SJSA1 (cell line): ENCODE measurements at places on chromosomes 11 and 22.

DNA sequence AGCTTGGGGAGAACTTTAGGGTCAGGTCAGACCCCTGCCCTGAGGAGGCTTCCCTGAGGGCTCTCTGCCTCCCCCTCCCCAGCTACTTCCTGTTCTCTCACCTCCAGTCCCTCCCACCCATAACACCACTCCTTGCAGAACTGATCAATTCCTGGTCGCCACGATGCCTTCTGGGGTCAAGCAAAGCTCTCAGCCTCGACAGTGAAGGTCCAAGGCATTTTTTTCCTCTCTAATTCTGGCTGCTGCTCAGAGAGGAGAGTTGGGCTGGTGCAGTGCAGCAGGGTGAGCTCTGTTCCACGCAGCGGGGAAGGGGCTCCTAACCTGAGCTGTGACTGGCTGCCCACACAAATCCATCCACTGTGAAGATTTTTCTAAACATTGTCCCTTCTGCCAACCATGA, 628.4 kb downstream of the BRD1 start:
- no peaks in the 10 kb centered on the region for H3K4me1 ChIP-seq
- H3K27me3 ChIP-seq = no peaks in the 10 kb centered on the region
- no peak overlapping the region for H3K4me3 ChIP-seq
- H3K36me3 ChIP-seq = no peaks in the 10 kb centered on the region

DNA sequence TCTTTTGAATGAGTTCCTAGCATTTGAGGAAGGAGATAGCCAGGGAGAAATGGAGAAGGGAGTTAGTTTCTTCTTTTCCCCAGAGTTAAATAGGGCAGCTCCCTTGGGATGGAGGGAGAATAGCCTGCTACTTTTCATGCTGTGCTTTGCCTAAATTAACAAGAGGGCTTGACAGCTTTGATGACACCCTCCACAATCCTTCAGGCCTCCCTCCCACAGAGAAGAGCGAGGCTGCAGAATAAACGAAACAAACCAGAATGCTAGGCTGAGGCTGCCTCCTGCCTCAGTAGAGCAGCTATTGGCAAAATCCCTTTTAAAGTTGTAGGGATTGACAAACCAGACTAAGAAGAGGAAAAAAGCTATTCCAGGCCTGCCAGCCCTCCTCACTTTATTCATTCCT, 94.6 kb downstream of the C11orf58 start:
- H3K36me3 ChIP-seq = no peaks in the 10 kb centered on the region
- no peak overlapping the region for H3K4me3 ChIP-seq
- no peaks in the 10 kb centered on the region for H3K4me1 ChIP-seq
- H3K27me3 ChIP-seq = peaks cover 23% of the 10 kb centered on the region
- no peak for DNase-seq
- H3K27ac ChIP-seq = no peak overlapping the region

GRCh38 chr11:95507794-95508193, 276.8 kb upstream of the SESN3 start:
- no peaks in the 10 kb centered on the region for H3K4me1 ChIP-seq
- H3K36me3 ChIP-seq = no peaks in the 10 kb centered on the region
- no peaks in the 10 kb centered on the region for H3K27me3 ChIP-seq
- H3K4me3 ChIP-seq = no peak overlapping the region
- no peak overlapping the region for H3K27ac ChIP-seq
- no peak for DNase-seq

- no peaks in the 10 kb centered on the region for H3K27me3 ChIP-seq
- no peak overlapping the region for H3K27ac ChIP-seq
- H3K4me3 ChIP-seq = no peak overlapping the region
Measured at GRCh38 chr11:115916608-115917007, 412.4 kb upstream of the CADM1 start.

GRCh38 chr11:71530602-71531001, 3.5 kb downstream of the KRTAP5-7 start:
- H3K36me3 ChIP-seq = no peaks in the 10 kb centered on the region
- DNase-seq = no peak
- no peaks in the 10 kb centered on the region for H3K4me1 ChIP-seq
- no peak overlapping the region for H3K27ac ChIP-seq
- no peak overlapping the region for H3K4me3 ChIP-seq

GRCh38 chr11:126436209-126436755, 80.8 kb downstream of the ST3GAL4 start:
- DNase-seq = no peak
- H3K4me3 ChIP-seq = no peak overlapping the region
- no peak overlapping the region for H3K27ac ChIP-seq
- no peaks in the 10 kb centered on the region for H3K27me3 ChIP-seq

GRCh38 chr22:35022291-35022690, 43.7 kb upstream of the ISX start:
- no peaks in the 10 kb centered on the region for H3K27me3 ChIP-seq
- H3K36me3 ChIP-seq = no peaks in the 10 kb centered on the region
- no peak for DNase-seq
- no peak overlapping the region for H3K4me3 ChIP-seq

DNA sequence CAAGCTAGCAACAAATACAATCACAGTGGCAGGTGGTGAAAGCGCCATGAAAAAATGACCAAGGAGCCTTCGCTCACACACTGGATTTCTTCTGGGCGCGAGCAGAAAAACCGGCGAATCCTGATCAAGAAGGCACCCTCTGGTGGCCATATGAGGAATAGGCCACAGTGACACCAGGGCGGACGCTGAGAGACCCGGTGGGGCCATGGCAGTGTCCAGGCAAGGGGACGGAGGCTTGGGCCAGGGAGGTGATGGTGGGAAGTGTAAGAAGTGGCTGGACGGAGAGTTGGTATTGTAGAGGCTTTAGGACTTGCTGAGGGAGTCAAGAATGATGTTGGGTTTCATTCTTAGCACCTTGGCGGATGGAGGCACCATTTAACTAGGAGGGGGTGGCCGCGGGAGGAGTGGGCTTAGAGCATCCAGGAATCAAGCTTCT, 16.9 kb upstream of the RAC2 start:
- H3K36me3 ChIP-seq = no peaks in the 10 kb centered on the region
- no peak overlapping the region for H3K4me3 ChIP-seq
- H3K4me1 ChIP-seq = peaks cover 9% of the 10 kb centered on the region
- H3K27ac ChIP-seq = no peak overlapping the region
- H3K27me3 ChIP-seq = no peaks in the 10 kb centered on the region
- peak; percentile 67 for DNase-seq

GRCh38 chr22:41367680-41368542, 13.8 kb upstream of the TEF start:
- H3K27me3 ChIP-seq = no peaks in the 10 kb centered on the region
- H3K4me1 ChIP-seq = peaks cover 18% of the 10 kb centered on the region
- no peak overlapping the region for H3K27ac ChIP-seq
- DNase-seq = no peak
- H3K4me3 ChIP-seq = no peak overlapping the region
- H3K36me3 ChIP-seq = no peaks in the 10 kb centered on the region

- no peak overlapping the region for H3K4me3 ChIP-seq
- H3K27me3 ChIP-seq = no peaks in the 10 kb centered on the region
- no peaks in the 10 kb centered on the region for H3K4me1 ChIP-seq
- no peak overlapping the region for H3K27ac ChIP-seq
- no peaks in the 10 kb centered on the region for H3K36me3 ChIP-seq
Measured at GRCh38 chr11:95266751-95267374, 35.9 kb upstream of the SESN3 start.

- H3K27ac ChIP-seq = no peak overlapping the region
- H3K27me3 ChIP-seq = no peaks in the 10 kb centered on the region
- no peaks in the 10 kb centered on the region for H3K36me3 ChIP-seq
- no peak overlapping the region for H3K4me3 ChIP-seq
- no peak for DNase-seq
- H3K4me1 ChIP-seq = peaks cover 15% of the 10 kb centered on the region
Measured at GRCh38 chr22:48320683-48321451, 1506.8 kb downstream of the BRD1 start.

DNA sequence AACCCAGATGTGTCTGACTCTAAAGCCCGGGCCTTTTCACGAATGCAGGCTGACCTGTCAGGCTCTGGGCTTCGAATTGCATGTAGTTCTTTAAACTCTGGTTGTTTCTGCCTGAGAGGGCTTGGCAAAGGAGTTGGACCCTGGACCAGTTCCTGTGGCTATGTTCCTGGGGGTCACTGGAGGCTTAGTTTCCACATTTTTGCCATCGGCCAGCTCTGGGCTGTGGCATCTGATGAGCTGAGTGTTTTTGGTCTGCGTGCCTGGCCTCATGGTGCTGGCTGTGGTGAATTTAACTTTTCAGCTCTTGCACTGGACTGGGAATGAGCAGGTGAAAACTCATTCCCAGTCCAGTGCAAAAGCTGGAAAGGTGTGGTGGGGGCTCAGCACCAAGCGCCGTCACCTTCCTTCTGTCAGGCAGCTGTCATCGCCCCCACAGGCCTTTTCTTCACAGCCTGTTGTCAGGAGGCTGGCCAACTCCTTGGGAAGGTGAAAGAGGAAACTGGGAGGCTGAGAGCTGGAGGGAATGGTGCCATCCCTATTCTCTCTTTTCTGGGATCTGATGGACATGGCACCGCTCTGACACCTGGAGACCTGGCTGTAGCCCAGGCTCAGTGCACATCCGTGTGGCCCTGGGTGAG, 123.6 kb downstream of the ADAMTS15 start:
- H3K27ac ChIP-seq = no peak overlapping the region
- no peak for DNase-seq
- no peaks in the 10 kb centered on the region for H3K36me3 ChIP-seq
- H3K4me3 ChIP-seq = no peak overlapping the region
- no peaks in the 10 kb centered on the region for H3K27me3 ChIP-seq
- no peaks in the 10 kb centered on the region for H3K4me1 ChIP-seq

- H3K36me3 ChIP-seq = no peaks in the 10 kb centered on the region
- no peaks in the 10 kb centered on the region for H3K4me1 ChIP-seq
- H3K27ac ChIP-seq = no peak overlapping the region
- no peak overlapping the region for H3K4me3 ChIP-seq
Measured at GRCh38 chr22:43867839-43868635, 5.7 kb upstream of the SULT4A1 start.
